IMR-90 (cell line): ENCODE measurements at places on chromosomes 2 and 18. TPM values are rescaled to one million over a fixed set of nuclear protein-coding genes. Genes with fewer than 3 reads are reported as not detected.

BOD1L2 gene
- total RNA-seq = not detected in 2 replicates

PHOSPHO2 gene
- 0.54 and 0.56 TPM in 2 replicates for total RNA-seq

CGREF1 gene
- total RNA-seq = 0.28 and 0.54 TPM in 2 replicates

CDH2 gene
- 105 and 111 TPM in 2 replicates for total RNA-seq

ASNSD1 gene
- total RNA-seq = 35.7 and 67.5 TPM in 2 replicates

RNF25 gene
- total RNA-seq = 54.4 and 56.5 TPM in 2 replicates

MC5R gene
- total RNA-seq = not detected in 2 replicates

ADCY3 gene
- total RNA-seq = 16.4 and 17.4 TPM in 2 replicates

GAREM1 gene
- 1.9 and 2.3 TPM in 2 replicates for total RNA-seq

SCG2 gene
- 0.36 and 0.56 TPM in 2 replicates for total RNA-seq

RRM2 gene
- total RNA-seq = 53.6 and 75.5 TPM in 2 replicates

CPSF3 gene
- 64.5 and 72.8 TPM in 2 replicates for total RNA-seq

ABCG5 gene
- not detected in 2 replicates for total RNA-seq

POTEI gene
- total RNA-seq = not detected in 2 replicates

FEV gene
- total RNA-seq = not detected in 2 replicates

REV1 gene
- total RNA-seq = 25.8 and 30.1 TPM in 2 replicates

SPATA3 gene
- total RNA-seq = not detected in 2 replicates

HS1BP3 gene
- total RNA-seq = 9.0 and 10.3 TPM in 2 replicates

SOWAHC gene
- total RNA-seq = 4.8 and 8.9 TPM in 2 replicates

ALPG gene
- total RNA-seq = not detected in 2 replicates

TBR1 gene
- total RNA-seq = not detected in 2 replicates

LOXHD1 gene
- not detected in 2 replicates for total RNA-seq

PPM1B gene
- total RNA-seq = 14.7 and 25.6 TPM in 2 replicates

AKAIN1 gene
- not detected in 2 replicates for total RNA-seq

SLC40A1 gene
- total RNA-seq = 3.9 and 5.0 TPM in 2 replicates
